ENCODE measurements at places on chromosomes 12 and 14. TPM values are rescaled to one million over a fixed set of nuclear protein-coding genes. Genes with fewer than 3 reads are reported as not detected.

The C14orf132 gene
- total RNA-seq: 1.2 TPM

The CYP27B1 gene
- 3.3 TPM for total RNA-seq

The KRT6A gene
- not detected for total RNA-seq

The ANG gene
- 5.5 TPM for total RNA-seq

The BMP4 gene
- total RNA-seq: 0.58 TPM

The PWP1 gene
- 31.9 TPM for total RNA-seq

The CPM gene
- total RNA-seq: 1.4 TPM

The PNMA1 gene
- total RNA-seq: 30.0 TPM

The KLHL33 gene
- not detected for total RNA-seq

The PIK3C2G gene
- not detected for total RNA-seq

The ITGB7 gene
- total RNA-seq: 786 TPM

The ADAM20 gene
- 0.28 TPM for total RNA-seq

The PAX9 gene
- not detected for total RNA-seq

The NOXRED1 gene
- 0.48 TPM for total RNA-seq

The GLIPR1L2 gene
- not detected for total RNA-seq

The A2M gene
- total RNA-seq: not detected

The SERPINA9 gene
- total RNA-seq: not detected

The PKP2 gene
- not detected for total RNA-seq

The DENR gene
- 52.5 TPM for total RNA-seq

DNA sequence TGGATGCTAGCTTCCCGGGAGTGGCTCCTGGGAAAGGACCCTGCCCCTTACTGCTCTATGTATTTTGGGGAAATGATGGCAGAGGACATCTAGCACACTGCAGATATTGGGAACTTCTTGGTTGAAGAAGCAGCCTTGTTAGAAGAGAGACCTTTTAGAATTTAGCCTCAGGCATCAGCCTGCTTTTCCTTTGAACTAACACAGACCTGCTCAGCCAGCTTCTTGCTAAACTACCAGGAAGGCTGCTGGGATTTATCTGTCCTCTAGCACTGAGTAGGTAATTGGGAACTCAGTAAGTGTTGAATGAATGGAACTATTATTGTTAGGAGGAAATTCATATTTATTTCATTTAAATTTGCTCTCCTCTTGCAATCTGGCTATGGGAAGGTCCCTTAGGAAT is 77.3 kb downstream of the DRAM1 start:
- no peak for DNase-seq

DNA sequence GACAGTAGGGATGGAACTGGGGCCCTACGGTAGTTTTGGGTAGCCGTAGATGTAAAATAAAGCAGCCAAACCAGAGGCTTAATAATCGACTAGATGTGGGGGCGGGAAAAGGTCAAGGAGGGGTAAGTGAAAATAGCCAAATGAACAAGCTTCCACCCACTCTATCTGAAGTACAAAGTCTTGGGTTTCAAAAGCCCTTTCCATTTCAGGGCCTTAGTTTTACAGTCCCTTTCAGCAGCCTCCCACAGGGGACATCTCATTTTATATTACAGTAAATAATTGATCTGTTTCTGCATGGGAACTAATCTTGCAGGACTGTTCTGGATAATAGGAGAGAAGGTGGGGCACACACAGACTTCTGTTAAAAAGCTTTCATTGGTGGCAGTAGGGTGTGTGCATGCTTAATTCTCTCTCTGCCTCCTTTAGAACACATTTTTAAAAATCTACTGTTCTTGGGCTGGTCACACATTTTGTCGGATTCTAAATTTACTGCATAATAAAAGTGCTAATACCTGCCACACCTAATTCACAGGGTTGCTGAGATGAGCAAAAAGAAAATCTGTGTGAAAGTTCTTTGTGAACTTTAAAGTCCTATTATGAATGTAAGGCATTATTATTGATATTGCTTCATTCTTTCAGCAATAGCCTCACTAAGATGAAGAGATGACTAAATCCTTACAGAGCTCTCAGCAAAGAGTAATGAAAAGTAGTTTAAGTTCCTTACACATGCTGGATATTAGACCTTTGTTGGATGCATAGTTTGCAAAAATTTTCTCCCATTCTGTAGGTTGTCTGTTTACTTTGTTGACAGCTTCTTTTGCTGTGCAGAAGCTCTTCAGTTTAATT is 104.6 kb downstream of the ITPR2 start:
- DNase-seq: no peak

DNA sequence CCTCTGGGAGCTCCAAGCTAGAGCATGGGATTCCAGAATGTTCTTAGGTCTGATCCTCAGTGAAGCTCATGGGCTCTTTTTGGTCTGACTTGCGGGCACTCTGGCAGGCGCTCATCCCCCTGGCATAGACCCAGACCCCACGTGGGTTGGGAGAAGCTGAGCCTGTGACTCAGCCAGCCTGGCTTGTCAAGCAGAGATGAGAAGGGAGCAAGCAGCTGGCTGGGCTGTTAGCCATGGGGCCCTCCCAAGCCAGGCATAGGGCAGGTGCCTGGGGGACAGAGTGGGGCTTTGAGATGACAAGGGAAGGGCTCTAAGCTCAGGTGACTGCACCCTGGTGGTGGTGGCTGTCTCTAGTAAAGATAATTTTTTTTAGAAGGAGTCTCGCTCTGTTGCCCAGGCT is 80.3 kb upstream of the NOS1 start:
- DNase-seq: no peak

DNA sequence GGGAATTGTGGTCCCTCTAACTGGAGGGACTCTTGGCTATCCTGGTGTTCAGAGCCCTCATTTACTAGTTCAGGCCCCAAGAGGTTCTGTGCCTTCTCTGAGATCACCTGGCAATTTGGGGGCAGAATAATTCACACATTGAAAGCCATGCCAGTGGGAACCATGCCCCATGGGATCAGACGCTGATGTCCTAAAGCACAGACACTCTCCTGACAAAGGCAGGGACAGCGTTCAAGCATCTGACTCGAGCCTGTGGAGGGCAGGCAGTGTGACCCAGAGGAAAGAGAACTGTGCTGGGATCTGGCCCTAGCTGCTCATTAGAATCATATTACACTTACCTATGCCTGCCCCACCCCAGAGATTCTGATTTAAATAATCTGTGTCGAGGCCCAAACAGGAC is 2.4 kb upstream of the ASB2 start:
- DNase-seq: no peak

GRCh38 chr12:4771960-4772566 is 51.9 kb downstream of the GALNT8 start:
- no peak for DNase-seq

- no peak for DNase-seq
These were observed 274.5 kb upstream of the DIO2 start for GRCh38 chr14:80485764-80486163.

DNA sequence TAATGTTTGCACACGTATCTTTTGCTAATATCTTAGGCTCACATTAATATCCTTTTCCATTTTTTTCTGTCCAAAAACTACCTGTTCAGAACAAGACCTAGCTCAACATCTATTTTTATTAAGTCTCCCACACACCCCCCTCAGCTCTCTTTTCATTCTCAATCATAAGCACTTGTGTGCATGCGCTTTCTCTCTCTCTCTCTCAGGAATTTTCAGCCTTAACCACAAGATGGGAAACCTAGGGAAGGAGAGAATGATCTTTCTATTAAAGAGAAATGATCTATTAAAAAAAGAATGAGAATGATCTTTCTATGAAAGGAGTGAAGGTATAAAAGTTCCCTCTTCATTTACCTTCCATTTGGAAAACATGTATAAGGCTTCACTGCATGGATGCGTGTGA is 39.7 kb upstream of the AP4S1 start:
- DNase-seq: no peak

GRCh38 chr12:14930299-14930698 is 8.0 kb downstream of the ERP27 start:
- no peak for DNase-seq

- DNase-seq: no peak
These were observed 340.2 kb downstream of the MED13L start for GRCh38 chr12:115936997-115937916.

GRCh38 chr12:93156086-93156716 is 221.5 kb upstream of the NUDT4 start:
- DNase-seq: no peak

- no peak for DNase-seq
These were observed 103.4 kb upstream of the MAP1LC3B2 start for GRCh38 chr12:116455540-116456329.

GRCh38 chr12:50061946-50062686 is 4.7 kb downstream of the ASIC1 start:
- DNase-seq: no peak

DNA sequence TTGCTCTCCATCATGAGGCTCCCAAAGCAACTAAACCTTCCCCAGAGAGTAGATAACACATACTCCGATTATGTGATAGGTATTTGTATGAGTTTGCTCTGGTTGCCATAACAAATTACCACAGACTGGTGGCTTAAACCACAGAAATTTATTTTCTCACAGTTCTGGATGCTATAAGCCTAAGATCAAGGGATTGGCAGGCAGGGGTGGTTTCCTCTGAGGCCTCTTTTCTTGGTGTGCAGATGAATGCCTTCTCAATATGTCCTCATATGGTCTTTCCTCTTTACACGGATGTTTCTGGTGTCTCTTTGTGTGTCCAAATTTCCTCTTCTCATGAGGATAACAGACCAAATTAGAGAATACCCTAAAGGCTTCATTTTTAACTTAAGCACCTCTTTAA is 285.8 kb upstream of the GRIP1 start:
- DNase-seq: peak; percentile 16

- DNase-seq: no peak
These were observed 668.4 kb upstream of the FBXO33 start for GRCh38 chr14:40100544-40101196.

GRCh38 chr12:22396253-22396652 is 61.7 kb upstream of the ST8SIA1 start:
- no peak for DNase-seq

- DNase-seq: no peak
These were observed 89.7 kb downstream of the PPP2R5E start for GRCh38 chr14:63453443-63453936.

DNA sequence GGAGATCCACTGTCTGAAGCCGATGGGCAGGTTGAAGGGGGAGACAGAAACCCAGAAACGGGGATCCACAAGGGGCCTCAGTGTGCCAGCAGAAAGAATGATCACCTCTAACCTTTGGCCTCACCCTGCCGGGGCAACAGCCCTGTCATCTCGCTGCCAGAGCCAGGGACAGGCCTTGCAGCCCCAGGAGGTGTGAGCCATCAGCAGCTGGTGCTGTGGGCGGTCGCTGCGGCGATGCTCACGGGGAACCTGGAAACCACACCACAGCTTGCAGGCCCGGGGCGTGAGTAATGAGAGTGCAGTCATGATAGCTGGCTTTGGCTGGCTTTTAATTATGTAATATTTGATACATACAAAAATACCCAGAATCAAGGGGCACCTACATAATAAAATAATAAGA is 4.7 kb upstream of the TTC7B start:
- peak; percentile 82 for DNase-seq

GRCh38 chr12:27085654-27086053 is 3.3 kb upstream of the C12orf71 start:
- no peak for DNase-seq

- DNase-seq: no peak
These were observed 186.1 kb upstream of the EEA1 start for GRCh38 chr12:93115198-93115601.

- no peak for DNase-seq
These were observed 37.7 kb upstream of the DUSP6 start for GRCh38 chr12:89389755-89390661.

DNA sequence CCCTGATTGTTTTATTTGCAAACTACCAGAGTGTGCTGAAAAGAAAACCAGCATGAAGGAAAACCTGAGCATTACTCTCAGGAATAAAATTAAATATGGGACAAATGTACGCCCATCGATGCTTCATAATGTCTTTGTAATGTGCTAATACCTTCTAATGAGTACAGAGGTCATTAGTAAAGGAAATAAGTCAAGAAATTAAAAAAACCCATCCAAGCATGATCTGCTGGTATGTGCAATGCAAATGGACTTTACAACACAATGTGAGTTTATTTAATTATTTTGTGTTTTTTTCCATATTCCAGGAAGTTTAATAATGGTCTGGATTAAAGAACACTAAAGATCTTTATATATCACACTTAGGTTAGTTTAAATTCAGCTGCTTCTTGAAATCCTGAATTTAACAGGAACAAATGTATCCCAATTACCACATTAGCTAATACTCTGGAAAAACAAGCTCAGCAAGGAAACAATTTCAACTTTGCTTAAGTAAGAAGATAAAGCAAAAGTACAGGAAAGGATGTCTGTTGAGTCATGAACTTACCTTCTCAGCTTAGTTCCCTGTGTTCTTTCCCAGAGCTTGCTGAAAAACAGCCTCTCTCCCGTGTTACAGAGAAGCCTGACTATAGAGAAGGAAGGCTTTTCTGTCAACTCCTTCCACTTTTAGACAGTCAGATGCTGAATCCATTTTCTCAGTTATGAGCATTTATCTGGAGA is 179.3 kb upstream of the TMEM260 start:
- no peak for DNase-seq

DNA sequence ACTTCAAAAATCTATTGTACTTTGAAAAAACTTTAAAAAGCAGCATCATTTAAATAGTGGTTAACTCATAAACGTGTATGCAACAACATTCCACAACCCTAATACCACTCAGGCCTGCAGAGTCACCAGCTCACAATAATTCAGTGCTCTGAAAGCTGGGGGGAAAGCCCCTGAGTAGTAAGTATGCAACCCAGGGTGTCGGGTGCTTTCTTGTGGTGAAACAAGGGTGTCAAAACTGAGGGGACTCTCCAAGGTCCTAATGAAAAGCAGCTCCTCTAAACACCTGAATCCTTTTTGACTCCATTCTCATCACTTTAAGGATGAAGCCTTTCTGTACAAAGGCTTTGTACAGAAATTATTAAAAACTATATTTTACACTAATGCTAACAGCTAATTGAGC is 33.7 kb downstream of the FGFR1OP2 start:
- DNase-seq: peak; percentile 42

GRCh38 chr12:105704787-105705186 is 374.3 kb downstream of the C12orf75 start:
- no peak for DNase-seq
